ENCODE measurements at places on chromosomes 6 and 20.

DNA sequence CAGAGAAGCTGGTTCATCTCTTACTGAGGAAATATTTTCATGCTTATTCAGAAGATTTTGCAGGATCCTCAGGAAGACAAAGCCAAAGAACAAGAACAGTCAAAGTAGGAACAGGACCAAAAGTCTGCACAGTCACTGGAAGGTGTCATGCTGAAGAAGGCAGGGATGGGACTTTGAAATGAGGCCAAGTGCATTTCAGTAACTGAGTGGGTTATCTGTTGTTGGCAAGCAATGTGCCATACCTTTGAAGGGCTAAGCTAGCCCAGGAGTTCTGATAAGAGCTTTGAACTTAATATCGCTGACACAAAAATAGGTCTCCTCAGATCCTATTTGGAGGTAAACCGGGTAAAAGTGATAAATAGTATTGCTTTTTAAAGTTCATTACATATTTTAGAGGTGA is 31.5 kb downstream of the SLC16A10 start:
- no peak for DNase-seq

- DNase-seq: no peak
Measured at GRCh38 chr6:99409672-99410071, 15.4 kb downstream of the PNISR start.

- DNase-seq: no peak
Measured at GRCh38 chr20:21623781-21624094, 81.7 kb upstream of the PAX1 start.

GRCh38 chr20:58091810-58092209 is 136.6 kb downstream of the ANKRD60 start:
- DNase-seq: no peak

DNA sequence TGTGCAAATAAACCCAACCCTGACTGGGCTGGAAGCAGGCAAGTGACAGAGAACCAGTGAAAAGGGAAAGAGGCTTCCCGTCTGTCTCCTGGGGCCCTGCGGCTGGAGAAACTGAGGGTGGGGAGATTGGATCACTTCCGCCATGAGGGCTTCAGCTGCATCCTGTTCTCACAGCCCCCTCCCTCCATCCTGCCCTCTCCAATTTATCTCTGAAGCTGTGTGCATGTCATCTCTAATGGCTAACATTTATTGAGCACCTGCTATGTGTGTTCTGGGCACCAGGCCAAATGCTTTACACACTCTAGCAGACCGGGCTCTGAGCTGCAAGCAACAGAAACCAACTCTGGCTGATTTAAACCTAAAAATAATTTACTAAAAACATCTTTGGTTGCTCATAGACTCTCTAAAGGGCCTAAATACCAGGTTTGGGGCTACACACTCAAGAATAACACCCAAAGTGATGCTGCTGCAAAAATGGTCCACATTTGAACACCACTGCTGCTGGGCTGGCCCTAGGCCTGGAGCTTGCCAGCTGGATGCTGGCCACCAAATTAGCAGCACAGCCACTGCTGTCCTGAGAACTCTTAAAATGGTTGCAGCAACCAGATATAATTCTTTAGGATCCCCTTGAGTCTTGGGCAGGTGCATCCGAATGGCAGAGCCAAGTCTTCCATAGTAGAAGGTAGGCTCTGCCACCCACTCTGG is 123.6 kb upstream of the LRFN2 start:
- DNase-seq: no peak

GRCh38 chr6:168082860-168083513 is 4.0 kb upstream of the FRMD1 start:
- no peak for DNase-seq

GRCh38 chr6:3283241-3283640 is 24.5 kb downstream of the PSMG4 start:
- no peak for DNase-seq

DNA sequence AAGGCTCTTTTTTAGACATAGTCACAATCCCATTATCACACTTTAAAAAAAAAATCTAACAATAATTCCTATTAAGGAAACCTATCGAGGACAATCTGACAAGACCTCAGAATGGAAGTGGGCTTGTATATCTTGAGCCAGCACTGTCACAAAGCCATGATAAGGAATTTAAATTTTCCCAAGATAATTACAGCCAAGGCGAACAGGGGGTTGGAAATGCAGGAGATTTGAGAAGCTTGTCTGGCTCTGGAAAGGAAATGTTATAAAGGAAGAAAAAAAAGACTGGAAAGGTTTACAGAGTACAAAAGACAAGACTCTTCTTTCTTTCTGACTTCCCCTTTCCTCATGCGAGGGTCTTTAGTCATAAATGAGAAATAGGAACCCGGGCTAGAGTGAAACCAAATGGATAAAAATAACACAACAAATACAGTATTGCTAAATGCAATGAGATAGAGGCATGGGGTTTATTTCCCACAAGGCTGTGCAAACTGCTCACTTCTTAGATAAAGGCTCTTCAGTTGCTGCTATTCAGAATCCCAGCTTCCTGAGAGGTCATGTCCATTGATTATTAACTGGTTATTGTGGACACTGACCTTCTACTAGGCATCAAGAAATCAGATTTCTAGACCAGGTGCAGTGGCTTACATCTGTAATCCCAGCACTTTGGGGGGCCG is 13.4 kb upstream of the GHRH start:
- DNase-seq: no peak

DNA sequence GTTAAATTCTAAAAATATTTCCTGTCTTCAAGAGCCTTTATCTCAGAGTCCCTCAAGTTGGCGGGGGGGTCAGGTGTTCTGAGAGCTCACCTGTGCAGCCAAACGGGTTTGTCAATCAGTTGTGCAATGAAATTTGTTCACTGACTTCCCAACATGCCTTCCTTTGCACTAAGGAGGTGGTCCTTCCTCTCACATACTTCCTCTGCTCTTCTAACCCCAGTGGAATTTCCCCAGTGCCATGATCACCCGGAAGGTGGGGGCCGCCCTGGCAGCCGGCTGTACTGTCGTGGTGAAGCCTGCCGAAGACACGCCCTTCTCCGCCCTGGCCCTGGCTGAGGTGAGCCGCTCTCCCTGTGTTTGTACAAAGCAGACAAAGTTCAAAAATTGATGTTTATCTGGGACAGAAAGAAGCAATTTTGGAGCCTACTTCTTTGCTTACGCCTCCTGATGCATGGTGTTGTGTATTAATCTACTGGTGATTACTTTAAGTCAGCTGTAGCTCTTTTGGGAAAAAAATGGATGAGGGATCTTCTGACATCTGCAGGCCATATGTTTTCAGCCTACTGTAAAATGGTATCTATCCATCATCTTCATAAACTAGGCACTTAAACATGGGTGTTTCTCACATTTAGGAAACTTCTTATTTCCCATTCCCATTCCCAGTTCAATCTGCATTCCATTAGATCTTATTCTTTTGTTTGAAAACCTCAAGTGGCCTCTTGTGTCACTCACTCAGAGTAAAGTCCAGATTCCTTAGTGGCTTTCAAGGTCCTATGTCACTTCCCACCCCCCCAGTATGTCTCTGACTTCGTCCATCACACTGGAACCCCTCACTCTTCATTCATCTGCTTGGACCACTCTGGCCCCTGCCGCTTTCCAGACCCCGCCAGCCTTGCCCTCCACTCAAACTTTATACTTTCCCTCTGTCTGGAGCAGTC is 10.1 kb downstream of the ALDH5A1 start:
- DNase-seq: no peak

- DNase-seq: no peak
Measured at GRCh38 chr6:117423754-117424153, 2.0 kb downstream of the ROS1 start.

DNA sequence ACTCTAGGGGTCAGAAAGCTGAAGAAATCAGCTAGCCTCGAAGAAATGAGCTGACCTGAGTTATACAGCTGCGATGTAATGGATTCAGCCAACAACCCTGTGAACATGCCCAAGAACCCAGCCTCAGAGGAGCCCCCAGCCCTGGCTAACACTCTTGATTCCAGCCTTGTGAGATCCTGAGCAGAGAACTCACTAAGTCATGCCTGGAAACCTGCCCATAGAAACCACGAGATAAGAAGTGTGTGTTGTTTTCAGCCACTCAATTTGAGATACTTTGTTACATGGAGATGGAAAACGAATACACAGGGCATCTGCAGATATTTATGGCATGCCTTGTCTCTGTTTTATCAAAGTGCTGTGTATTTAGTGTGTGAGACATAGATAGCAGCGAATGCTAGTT is 265.2 kb downstream of the QKI start:
- no peak for DNase-seq

DNA sequence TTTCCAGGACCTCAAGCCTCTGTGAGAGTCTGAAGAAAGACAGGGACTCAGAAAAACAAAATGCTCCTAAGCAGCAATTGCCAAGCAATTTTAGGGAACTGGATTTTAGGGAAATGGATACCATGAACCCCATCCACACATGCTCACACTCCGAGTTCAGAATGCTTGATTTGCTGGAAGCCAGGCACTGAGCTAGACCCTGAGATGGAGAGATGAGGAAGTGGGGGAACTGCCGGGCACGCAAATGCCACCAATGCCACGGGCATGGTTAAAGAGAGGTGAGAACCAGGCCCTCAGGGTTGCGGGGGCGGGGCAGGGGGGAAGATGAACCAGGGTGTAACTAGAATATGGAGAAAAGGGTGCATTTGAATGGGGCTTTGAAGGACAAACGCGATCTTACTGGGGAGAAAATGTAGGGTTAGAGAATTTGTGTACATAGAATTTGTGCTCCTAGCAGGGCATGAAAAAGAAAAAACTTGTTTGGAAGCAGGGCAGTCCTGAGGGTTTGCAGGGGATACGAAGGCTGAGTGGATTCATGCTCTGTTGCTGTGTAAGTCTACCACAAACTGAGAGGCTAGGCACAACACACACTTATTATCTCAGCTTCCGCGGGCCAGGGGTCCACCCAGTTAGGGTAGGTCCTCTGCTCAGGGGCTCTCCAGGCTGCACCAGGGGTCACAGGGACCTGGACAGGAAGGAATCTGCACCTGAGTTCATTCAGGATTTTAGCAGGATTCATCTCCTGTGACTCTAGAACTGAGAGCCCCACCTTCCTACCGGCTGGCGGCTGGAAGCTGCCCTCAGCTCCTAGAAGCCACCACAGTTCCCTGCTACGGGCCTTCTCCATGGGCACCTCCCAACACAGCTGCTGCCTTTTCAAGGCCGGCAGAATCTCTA is 108.0 kb downstream of the SNX5 start:
- DNase-seq: no peak

DNA sequence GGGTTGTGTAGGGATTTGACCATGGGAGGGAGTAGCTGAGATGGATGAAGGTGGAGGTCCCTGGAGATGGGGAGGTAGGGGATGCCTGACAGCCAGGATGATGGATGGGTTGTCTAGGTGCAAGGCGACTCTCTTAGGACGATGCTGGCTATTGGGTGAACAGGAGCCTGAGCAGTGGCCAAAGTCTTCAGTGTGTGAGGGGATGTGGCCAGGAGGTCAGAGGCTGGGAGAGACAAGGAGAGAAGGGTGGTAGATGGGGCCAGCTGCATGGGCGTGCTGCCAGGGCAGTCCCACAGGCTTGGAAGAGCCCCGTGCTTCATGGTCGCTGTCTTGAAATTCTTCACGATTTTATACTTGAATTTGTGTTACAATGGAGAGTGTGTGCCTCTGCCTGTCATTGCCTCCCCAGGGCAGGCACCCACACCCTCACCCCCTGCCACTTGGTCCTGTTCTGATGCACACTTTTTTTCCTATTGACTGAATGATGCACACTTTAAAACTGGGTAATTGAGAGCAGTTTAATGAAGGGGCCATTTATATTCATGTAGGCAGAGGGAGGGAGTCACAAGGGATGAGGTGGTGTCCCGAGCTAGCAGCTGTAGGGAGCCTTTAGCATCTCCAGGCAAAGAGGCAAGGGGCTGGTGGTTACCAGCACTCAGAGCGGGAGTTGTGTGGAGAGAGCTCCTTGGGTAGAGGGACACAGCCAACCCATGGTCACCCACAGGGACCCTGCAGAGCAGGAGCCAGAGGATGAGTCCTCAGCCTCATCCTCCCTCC is 120.7 kb downstream of the DHX35 start:
- no peak for DNase-seq

DNA sequence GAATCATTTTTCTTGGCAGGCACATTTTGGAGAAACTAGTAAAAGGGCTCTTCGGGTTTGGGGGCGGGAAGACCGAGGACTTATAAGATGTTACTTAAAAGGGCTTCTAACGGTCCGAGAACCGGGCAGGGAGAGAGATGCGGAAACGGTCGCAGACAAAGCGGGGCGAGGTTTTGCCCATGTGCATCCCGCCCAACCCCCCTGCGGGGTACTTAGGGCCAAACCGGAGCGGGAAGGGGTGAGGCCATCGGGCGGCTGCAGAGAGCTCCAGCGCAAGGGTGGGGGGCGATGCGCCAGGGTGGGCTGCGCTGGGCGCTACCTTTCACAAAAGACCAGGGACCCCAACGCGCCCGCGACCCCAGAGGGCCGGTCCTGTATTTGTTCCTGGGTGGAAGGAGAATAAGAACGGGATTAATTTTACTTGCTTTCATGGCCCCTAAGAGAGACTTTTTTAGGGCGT is 616 bp downstream of the TUBB start:
- DNase-seq: no peak

DNA sequence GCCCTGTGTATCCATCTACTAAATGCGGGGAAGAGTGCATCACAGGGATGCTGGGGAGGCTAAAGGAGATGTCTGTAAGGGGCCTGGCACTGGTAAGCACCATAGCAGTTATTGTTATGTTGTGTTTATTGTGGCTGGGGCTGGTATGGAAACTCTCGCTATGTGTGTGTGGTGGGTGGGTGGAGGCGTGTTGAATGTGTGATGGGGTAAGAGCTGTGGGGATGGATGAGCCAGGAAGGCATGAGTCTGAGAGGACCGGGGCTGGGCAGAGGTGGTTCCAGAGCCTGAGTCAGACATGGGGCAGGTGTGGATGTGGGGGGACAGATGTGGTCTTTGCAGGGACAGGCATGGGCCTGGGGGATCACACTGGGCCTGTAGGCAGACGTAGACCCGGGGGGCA is 88.1 kb downstream of the GRM4 start:
- no peak for DNase-seq

DNA sequence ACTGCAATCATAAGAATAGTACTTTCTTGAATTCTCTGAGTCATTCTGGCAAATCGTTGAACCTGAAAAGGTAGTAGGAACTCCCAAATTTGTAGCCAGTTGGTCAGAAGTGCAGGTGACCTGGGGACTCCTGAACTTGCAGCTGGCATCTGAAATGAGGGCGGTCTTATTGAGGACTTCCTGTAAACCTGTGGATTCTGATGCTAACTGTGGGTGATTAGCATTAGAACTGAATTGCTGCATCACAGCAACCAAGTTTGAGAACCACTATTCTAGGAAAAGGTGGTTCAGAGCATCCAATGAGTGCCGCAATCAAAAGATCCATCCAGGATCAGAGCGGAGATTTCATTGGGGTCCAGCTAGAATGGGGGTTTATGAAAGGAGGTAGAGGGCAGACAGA is 50.2 kb upstream of the UTRN start:
- no peak for DNase-seq

GRCh38 chr6:118444796-118445195 is 103.3 kb upstream of the PLN start:
- DNase-seq: no peak

GRCh38 chr6:30741789-30742315 is 635 bp downstream of the FLOT1 start:
- DNase-seq: no peak

DNA sequence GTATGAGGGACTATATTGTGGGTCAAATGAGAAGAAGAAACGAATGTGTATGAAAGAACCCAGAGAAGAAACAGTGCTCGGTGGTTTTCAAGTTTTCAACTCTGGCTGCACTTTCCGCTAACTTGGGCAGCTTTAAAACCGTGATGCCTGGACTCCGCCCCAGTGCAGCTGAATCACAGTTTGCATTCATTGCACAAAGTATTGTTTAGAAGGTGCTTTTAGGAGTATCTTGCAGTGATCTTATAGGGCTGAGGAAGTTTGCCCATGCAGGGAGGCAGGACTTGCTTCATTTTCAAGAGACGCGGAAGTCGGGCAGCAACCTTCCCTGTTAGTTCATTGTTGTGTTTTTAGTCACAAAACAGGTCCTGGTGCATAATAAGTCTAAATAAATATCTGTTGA is 52.7 kb downstream of the RSPH3 start:
- DNase-seq: no peak

Measured in H54 (cell line).